ENCODE measurements at places on chromosomes 7 and 10.

DNA sequence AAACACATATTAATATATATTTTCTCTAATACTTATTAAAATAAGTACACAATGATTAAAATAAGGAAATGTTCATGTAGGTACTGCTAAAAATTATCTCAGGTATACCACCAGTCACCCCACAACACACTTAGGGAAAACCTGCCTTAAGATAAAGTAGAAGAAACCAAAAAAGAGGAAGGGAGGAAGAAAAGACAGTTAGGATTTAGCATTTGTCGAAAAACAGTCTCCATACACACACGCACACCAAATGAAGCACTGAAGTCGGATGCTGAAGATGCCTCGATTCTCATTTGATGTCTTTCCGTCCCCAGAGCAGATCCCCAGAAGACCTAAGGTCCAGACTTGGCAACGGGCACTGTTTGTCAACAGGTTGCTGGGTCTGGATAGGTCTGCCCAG, 30.0 kb upstream of the ARID5B start:
- no peak for DNase-seq

GRCh38 chr7:36381056-36381455, 8.6 kb upstream of the ANLN start:
- no peak for DNase-seq

- DNase-seq, result no peak
Measured at GRCh38 chr10:83982812-83983211, 156.5 kb upstream of the GHITM start.

DNA sequence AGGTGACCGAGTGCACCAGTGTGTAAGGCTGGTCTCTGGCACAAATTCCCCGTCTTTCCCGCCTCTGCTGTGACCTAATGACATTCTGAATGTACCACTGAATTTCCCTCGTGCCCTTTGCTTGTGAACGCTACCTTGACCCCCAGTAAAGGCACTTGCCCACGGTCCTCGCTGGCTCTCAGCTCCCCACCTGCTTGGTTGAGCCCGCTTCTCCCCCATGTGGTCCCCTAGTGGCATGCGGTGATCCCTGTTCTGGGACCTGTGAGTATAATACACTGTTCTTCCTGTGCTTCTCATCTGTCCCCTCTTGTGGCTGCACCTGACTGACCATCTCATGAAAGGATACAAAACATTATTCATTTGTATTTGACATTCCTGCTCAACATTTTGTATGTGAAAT, 495.7 kb downstream of the INHBA start:
- no peak for DNase-seq

- no peak for DNase-seq
Measured at GRCh38 chr10:6177880-6178281, 24.9 kb upstream of the PFKFB3 start.

GRCh38 chr7:146150153-146150552, 33.6 kb downstream of the CNTNAP2 start:
- no peak for DNase-seq

Measured in stimulated activated CD8-positive, alpha-beta memory T cell treated with anti-CD3 and anti-CD28 coated beads, Interleukin-4, amount 100 ng/mL, for 4 hours (primary cell).